ENCODE measurements at places on chromosomes 7 and 10.

GRCh38 chr7:3861386-3861785 lies 560.3 kb downstream of the SDK1 start:
- DNase-seq, result no peak

GRCh38 chr10:101214446-101215396 lies 14.5 kb downstream of the LBX1 start:
- DNase-seq, result peak; percentile 0

GRCh38 chr10:103535595-103535994 lies 42.1 kb downstream of the NEURL1 start:
- DNase-seq, result no peak

DNA sequence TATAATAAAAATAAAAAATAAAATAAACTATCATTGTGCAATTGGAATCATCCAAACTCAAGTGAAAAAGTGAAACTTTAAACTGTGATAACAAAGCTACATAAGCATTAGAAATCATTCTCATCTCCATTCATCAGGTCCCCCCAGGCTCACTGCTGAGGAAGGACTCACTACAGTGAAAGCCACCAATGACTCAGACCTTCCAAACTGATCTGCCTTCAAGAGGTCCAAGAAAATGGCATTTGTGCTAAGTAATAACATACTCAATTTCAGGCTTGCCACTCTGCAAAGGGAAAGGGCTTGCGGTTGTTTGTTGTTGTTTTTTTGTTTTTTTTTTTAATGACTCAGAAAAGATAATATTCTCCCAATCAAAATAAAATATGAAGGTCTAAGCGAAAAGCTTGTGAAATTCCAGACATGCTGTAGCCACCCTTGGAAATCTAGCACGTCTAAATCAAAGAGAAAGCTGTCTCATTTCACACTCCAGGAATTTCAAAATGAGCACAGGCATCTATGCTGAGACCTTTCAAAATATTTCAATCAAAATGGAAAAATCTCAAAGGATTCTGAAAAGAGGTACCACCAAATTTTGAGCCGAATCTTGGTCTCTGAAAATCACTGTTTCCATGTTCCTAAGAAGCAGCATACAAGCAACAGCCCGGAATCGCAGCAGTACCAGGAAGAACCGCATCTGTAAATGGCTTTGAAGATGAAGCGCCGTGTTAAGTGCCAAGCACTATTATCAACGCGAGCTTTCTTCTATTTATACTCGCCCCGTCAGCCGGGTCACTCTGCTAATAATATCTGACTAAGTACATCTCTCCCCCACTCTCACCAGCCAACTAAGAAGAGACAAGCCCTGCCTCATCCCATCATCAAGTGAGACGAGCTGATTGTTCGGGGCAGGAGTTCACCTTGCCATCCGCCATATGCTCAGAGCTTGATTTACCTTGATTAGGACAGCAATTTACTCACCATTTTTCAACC lies 13.5 kb downstream of the SFMBT2 start:
- no peak for DNase-seq

DNA sequence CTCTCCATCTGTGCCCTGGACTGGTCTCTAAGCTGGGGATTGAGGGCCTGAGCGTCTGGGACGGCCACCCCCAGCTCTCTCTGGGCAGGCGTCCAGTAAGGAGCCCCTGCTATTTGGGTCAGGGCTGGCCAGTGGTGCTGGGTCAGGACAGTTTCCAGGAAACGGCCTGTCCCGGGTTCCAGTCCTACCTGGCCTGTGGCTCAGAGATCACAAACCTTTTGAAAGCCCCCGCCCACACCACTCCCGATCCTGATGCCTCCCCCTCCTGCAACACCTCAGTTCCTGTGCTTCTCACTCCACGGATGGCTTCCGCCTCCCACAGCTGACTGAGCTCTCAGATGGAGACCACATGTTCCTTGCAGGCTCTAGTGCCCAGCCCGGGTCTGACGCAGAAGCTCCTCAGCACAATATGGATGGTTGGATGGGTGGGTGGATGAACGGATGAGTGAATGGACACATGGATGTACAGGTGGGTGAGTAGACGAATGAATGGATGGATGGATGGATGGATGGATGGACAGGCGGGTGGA lies 91.7 kb upstream of the PDGFA start:
- no peak for DNase-seq

DNA sequence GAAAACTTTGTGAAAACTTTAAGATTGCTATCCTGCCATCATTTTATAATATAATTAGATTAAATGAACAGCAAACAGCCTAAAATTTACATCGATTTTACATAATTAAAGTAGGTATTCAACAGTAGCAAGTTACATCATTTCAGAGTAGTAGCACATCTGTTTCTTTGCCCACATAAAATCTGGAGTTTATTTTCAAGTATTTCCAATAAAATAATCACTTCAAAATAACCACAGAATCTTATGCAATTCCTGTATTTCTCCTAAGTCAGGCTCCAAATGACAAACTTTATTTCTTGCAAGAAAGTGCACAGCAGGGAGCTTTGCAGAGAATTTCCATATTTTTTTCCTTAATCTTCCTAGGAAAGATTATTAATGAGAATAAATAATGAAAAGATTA lies 82.6 kb downstream of the CUBN start:
- no peak for DNase-seq
